Left ventricle myocardium superior (tissue), 1 donor: ENCODE measurements at places on chromosomes 2 and 18. TPM values are rescaled to one million over a fixed set of nuclear protein-coding genes. Genes with fewer than 3 reads are reported as not detected.
A peak's percentile ranks its signal among the peaks of the same experiment; 100 is the strongest.

DNA sequence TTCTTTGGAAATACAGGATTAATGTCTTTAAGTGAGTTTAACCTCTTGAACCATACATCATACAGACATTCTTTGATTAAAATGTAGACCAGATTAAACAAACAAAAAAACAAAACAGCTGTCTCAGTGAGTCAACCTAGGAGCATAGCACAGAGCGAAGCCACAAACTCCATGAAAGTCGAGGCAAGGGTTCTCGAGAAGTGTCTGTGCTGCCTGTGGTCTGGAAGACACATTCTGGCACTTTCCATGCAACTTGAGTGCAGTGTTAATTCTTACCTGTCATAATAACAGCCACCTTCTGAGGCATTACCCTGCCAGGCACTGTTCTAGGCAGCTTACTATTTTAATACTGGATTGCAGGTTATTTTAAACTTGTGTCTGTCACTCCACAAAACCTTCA is 435.5 kb upstream of the MMADHC start:
- DNase-seq: no peak

The FOSL2 gene
- 45.7 TPM for total RNA-seq

GRCh38 chr18:79625195-79625923 is 54.2 kb upstream of the CTDP1 start:
- no peak for DNase-seq

GRCh38 chr2:10332402-10333246 is 29.9 kb downstream of the HPCAL1 start:
- DNase-seq: no peak

The CRIM1 gene
- 26.0 TPM for total RNA-seq

The CFC1 gene
- total RNA-seq: not detected

DNA sequence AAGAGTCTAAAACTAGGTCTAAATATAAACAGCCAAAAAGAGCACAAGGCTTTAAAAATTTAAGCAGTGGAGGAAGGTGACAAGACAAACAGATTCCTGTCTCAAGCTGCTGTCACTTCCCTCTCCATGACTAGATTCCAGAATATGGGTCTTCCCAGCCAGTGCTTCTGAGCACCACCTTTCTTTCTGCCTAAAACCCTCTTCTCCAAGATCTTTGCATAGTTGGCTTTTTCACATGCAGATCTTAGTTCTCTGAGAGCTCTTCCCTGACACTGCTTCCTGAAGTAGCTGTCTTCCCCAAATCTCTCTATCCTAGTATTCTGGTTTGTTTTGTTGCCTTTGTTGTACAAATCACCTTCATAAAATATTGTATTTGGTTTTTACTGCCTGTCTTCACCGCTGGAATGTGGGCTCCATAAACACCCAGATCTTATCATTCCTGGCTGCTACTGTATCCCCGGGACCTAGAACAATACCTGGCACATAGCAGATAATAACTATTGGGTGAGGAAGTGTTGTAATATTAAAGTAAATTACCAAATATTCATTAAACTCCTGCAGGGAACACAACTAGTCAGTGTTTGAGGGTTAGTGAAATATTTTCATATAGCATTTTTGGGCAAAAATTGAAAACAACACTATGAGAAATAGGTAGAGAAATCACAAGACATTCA is 150.2 kb downstream of the CCDC85A start:
- DNase-seq: no peak

The EVX2 gene
- not detected for total RNA-seq

GRCh38 chr18:73462092-73462491 is 594.3 kb upstream of the NETO1 start:
- DNase-seq: no peak

DNA sequence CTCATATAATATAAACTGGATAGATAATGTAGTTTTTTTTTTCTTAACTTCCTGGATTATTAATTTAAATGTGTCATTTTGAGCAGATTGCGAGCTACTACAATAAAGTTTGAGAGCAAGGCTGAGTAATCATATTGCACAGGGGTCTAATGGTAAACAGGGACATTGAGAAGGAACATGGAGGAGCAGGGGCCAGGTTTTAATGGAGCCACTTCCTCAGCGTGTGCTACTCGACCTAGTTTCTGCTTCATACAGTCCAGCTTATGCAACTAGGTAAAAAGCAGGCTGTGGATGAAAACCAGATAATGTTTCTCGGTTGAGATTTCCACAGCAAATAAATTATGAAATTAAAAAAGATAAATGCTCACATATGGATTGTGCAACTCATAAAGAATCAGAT is 1915.7 kb upstream of the CELF4 start:
- no peak for DNase-seq

The GBX2 gene
- not detected for total RNA-seq

- peak; percentile 80 for DNase-seq
These were observed 163.4 kb downstream of the LDLRAD4 start for GRCh38 chr18:13381944-13382365.

- DNase-seq: no peak
These were observed 43.9 kb upstream of the TACR1 start for GRCh38 chr2:75243219-75243618.

- DNase-seq: no peak
These were observed 61.9 kb downstream of the RDH14 start for GRCh38 chr2:18498531-18498930.
